ENCODE measurements at places on chromosomes 1 and 21.

DNA sequence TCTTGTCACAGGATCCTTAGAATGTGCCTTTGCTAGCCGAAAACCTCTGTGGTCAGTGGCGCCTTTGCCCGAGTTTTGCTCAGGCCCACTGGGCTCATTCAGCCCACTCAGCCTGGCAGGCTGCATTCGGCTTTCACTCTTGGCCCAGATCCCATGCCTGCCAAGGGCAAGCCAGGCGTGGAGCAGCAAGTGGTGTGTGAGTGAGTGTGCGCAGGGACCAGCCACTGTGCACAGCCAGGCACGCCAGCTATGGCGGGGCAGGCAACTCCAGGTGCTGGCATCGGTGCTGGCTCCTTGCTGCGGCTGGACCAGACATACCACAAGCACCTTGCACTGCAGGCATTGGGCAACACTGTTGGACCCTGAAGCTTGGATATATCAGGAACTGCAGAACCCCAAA lies 1145.1 kb upstream of the NCAM2 start:
- DNase-seq: no peak

GRCh38 chr21:35294231-35294898 lies 245.3 kb upstream of the RUNX1 start:
- DNase-seq: peak; percentile 92

DNA sequence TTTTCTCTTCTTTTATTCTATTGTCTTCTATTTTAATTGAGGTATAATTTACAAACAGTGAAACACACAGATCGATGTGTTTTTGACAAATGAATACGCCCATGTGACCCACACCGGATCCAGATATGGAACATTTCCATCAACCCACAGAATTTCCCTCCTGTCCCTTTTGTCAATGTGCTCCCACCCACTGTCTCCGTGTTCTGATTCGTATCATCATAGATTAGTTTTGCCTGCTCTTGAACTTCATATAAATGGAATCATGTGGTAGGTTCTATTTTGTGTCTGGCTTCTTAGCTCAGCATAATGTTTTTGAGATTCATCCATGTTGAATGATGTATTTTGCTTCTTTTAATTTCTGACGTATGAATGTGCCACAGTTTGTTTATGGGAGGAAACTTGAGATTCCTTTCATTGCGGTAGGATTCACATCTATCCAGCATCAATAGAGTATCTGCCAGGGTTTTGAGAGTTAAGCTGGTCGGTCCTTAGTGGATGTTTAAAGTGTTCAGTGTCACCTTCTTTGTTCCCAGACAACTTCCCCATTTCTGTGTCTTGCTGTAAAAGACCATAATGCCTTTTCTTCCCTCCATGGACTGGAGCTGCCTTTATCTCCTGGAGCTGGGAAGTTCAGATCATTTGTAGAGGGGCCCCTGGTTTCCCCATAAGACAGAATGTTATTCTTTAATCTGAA lies 14.7 kb downstream of the NAV1 start:
- DNase-seq: no peak

GRCh38 chr1:216686860-216687766 lies 36.1 kb downstream of the ESRRG start:
- no peak for DNase-seq

- DNase-seq: no peak
Observed at GRCh38 chr1:155877945-155878344, 18.6 kb downstream of the SYT11 start.

DNA sequence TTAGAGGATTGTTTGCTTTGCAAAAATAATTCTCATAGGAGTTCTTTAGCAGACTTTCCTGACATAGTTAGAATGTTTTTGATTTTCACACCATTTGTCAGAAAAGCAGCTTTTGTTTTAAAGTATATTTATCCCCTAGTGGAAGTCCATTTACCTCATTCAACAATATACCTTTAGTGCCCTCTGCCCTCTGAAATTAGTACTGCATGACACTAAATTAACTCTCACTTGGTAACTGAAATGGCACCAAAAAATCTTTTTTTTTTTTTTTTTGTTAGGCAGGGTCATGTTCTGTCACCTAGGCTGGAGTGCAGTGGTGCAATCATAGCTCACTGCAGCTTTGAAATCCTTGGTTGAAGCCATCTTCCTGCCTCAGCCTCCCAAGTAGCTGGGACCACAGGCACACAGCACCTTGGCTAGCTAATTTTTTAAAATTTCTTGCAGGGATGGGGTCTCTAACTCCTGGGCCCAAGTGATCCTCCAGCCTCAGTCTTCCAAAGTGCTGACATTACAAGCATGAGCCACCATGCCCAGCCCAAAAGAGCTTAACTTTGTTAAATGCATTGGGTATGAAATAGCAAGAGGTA lies 13.6 kb downstream of the LRRC42 start:
- DNase-seq: peak; percentile 23

DNA sequence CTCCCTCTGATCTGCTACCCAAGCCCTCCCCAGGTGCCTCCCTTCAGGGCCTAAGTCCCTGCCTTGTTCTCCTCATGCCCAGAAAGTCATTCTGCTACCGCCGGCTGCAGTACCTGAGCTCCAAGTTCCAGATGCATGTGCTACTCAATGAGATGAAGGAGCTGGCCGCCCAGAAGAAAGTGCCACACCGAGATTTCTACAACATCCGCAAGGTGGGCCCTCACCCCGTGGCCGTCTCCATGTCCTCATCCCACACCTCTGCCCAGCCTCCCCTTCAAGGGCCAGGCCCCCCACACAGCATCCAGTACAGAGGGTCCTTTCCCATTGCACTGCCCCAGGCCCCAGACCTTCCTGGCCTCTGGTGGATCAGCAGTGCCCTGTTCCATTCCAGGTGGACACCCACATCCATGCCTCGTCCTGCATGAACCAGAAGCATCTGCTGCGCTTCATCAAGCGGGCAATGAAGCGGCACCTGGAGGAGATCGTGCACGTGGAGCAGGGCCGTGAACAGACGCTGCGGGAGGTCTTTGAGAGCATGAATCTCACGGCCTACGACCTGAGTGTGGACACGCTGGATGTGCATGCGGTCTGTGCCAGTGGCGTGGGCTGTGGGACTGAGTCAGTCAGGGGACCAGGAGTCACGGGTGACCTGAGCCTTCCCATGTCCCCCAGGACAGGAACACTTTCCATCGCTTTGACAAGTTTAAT lies 8.2 kb downstream of the AMPD2 start:
- DNase-seq: no peak

DNA sequence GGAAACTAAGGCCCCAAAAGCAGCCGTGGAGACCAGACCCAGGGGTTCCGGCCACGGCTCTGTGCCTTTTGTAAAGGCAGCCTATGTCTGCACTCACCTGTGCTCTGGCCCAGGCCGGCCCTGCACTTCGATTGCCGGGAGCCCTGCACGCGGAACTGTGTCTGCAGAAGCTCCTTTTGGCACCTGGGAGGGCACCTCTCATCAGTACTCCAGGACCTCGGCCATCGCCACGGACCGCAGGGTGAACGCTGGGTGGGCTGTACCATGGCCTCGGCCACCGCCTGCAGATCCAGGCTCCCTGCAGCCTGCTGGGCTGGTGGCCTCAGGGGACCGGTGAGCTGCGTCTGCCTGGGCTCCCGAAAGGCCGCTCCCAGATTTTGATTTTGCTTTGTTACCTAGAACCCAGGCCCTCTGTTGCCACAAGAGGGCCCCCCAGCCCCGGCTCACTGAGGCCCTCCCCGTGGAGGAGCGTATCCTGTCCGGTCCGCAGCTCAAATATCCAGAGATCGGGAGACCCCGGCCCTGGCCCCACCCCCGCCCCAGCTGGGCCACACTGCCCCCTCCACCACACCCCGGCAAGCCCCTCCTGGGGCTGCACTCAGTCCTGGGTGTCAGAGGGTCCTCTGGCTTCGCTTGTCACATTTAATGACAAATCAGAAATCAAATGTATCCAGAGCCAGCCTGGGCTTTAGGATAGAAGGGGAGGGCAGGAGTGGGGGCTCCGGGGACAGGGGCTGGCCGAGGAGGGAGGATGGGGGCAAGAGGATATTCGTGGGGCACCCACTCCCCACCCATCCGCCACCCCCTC lies 60.2 kb upstream of the PDE9A start:
- peak; percentile 40 for DNase-seq

Measured in NCI-H526 (cell line).